ENCODE measurements at places on chromosomes 1 and 21.

- no peak for ATAC-seq
These were observed 691 bp upstream of the MPZL1 start for GRCh38 chr1:167720965-167721616.

DNA sequence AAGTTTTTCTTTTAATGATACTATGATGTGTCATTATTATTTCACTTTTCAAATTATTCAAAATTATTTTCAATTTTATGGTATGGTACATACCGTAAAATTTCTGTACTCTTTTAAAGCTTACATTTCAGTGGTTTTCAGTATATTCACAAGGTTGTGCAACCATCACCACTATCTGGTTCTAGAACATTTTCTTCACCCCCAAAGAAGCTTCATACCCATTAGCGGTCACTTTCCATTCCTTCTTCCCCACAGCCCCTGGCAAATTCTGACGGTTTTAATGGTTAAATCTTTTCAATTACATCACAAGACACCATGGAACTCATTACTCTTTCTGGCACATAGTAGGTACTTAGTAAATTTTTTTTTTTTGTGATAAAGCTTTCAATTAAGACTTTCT lies 22.8 kb upstream of the ATP5PO start:
- ATAC-seq, result no peak

DNA sequence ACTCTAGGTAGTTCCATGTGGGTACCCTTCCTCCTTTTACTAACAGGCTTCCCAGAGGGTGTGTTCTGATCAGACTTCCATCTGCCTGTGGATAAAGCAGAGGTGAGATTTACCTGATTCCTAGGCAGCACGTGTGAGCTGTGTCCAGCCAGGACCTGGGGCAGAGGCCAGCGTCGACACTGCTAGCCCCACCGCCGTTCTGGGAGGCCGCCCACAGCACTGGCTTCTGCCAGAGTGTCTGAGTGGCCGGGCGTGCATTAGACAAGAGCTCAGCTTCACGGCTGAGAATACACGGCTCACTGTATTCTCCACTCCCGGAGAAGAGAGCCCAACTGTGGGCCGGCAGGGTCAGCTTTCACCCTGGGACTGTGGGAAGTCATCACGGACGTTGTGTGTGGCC lies 82.5 kb downstream of the PRDM16 start:
- no peak for ATAC-seq

DNA sequence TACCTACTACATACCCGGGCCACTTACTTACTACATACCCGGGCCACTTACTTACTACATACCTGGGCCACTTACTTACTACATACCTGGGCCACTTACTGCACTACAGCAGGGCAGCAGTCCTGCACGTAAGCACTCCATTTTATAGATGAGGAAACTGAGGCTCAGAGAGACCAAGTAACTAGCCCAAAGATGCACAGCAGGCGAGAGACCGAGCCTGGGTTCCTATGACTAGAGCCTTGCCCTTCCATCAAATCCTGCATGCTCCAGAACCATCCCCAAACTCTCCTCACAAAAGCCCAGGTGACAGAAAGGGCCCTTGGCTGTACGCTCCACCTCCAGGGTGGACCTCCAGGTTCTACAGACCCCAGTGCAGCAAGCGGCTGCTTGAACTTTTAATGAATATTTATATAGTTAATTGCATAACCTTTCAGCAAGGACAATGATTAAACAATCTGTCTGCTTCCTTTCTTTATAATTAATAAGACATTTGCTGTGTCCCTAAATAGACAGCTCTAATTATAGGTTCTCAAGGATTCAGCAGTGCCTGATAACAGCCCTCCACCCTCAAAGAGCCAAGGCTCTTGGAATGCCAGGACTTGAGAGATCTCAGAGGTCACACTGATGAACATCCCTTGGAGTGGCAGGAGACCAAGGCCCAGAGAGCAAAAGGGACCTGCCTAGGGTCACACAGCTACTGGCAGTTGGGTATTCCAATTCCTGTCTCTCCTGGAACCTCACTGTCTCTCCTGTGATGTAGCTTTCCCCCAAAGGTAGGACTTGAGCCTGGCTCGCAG lies 43.4 kb downstream of the LRP8 start:
- no peak for ATAC-seq

- no peak for ATAC-seq
These were observed 242.8 kb downstream of the TGFB2 start for GRCh38 chr1:218587900-218588299.

GRCh38 chr1:175353066-175353465 lies 160.5 kb upstream of the KIAA0040 start:
- ATAC-seq, result no peak
